ENCODE measurements at places on chromosomes 7 and 10.

DNA sequence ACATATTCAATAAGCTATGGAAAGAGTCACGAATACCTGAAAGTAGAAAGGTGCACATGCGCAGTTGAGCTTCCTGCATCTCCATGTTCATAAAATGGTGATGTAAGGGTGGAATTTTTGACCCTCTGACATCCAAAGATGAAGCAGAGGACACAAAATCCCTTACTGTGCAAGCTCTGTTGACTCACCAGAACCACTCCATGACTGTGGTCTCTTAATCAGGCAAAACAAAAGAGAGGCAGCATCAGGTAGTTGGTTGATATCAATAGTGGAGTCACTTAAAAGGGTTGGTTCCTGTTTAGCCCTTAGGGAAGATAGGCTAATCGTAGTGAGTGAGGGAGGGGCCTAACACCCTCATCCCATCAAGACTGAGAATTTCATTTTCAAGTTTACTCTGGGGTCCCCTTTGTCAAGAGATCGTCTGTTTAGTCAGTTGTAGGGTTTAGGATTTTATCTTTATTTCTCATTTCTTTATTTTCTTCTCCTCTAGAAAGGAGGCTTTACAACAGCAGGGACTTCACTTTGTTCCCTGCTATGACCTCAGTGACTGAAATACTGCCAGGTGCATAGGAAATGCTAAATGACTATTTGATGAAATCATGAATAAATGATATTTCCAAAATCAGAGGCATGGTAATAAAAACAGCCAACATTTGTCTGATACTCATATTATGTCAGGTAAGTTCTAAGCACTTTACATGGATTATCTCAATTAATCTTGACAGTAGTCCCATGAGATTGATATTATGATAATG lies 98.1 kb downstream of the CD36 start:
- DNase-seq = no peak

GRCh38 chr7:104971290-104972071 lies 42.5 kb upstream of the KMT2E start:
- no peak for DNase-seq

DNA sequence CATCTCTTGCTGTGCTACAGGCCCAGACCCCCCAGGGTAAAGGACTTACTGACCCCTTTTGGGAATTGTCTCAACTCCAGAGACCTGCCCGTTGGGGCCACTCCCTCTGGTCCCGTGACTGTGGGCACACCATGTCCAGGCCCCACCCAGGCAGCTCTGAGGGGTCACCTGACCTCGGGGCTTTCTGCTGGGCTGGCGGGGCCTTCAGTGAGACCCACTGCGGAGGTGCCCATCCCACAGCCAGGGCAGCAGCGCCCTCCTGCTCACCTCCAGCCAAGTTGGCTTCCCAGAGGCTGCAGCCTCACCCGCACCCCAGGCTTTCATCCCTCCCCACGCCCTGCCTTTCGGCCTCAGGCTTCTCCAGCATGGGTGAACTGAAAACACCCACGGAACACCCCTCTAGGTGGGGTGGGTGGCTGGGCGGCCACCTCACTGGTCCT lies 147.2 kb downstream of the DNAJB6 start:
- DNase-seq = no peak

- DNase-seq = no peak
Measured at GRCh38 chr7:35512716-35513115, 182.2 kb downstream of the HERPUD2 start.

All from suppressor macrophage (primary cell).